Left renal cortex interstitium (tissue), 4 donors: ENCODE measurements at places on chromosomes 7 and 10.

DNA sequence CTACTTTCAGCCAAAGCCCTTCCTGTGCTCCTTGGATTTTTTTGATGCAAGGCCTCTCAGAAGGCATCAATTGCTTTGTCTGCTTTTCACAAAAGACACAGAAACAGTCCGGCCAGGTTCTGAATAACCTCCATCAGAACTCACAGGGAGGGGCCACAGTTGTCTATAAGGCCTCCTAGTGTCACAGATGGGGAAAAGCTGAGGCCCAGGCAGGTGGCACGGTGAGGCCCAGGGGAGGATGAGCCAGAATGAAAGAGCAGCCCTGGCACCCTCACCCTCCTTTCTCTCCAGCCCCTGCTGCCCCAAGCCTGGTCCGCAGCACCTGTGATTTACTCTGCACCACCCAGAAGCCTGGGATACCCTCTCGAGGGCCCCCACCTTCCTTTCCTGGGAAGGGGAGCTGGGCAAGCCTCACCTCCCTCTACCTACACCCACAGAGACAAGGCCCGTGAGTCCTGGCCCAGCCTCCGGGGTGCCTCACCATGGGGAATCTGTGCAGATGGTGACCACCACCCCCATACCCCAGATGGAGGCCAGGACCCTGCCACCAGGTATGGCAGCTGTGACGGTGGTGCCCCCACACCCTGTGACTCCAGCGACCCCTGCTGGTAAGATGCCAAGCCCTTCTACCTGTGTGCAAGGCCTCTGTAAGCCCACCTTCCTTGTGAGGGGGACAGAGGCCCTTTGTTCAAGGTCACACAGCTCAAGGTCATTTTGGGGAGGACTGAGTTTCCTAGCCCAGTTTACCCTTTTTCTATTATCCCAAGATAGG lies 26.2 kb upstream of the ZNF467 start:
- no peak for DNase-seq

DNA sequence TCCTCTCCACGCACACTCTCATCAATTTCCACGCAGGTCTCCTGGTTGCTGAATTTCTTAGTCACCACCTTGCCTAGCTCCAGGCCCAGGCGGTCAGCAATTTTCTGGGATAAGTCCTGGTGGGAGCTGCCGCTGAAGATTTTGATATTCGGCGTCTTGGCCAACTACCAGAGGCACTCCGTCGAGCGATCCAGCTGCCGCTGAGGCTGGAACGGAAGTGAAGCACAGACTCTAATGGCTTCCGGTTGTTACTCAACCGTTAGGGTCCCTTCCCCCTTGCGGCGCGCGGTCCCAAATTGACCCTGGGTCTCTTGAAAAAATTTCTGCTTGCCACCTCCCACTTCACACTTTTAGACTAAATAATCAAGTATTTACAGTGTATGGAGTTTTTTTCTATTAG lies at the start of gene PRPS1L1:
PRPS1L1 (minus strand) TSS at position 219 of the 400 bp plus-strand sequence.
- DNase-seq, result no peak

DNA sequence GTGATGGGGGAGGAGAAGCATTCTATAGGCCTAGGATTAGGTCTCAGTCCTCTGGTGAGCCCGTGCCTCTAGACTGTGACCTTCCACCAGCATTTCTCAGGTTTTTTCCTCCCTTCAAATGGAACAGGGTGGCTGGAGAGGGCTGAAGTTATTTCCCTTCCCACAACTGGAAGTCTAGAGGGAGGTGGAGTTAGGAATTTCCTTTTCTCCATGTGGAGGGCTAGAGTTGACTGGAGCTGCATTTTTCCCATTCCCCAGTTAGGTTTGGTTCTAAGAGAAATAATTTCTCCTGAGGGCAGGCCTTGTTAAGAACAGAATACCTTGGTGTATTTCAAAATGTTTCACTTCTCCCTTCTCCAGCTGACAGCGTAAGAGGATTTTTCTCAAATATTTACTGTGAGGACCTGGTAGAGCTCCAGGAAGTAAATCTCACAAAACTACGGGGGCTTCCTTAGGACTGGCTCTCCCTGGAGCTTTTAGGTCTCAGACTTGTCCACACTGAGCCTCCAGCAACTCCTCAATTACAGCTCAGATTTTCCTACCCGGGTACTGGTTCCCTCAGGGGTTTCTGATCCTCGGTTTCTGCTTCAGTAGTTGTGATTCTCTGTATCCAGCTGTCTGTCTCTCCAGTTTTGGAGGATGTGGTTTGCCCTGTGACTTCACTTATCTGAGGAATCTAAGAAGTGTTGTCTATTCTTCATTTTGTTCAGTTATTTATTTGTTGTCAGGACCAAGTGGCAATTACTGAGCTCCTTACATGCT lies 6.0 kb upstream of the REEP3 start:
- DNase-seq, result no peak

- DNase-seq, result no peak
These were observed 587.5 kb downstream of the PTPRN2 start for GRCh38 chr7:158000160-158000559.

DNA sequence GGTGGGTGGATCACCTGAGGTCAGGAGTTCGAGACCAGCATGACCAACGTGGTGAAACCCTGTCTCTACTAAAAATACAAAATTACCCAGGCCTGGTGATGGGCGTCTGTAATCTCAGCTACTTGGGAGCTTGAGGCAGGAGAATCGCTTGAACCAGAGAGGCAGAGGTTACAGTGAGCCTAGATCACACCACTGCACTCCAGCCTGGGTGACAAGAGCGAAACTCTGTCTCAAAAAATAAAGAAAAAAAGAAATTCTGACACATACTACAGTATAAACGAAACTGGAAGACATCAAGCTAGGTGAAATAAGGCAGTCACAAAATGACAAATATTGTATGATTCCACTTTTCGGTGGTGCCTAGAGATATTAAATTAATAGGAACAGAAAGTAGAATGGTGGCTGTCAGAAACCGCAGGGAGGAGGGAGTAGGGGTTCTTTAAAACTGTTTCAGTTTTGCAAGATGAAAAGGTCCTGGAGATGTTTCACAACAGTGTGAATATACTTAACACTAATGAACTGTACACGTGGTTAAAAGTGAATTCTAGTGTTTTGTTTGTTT lies 23.2 kb downstream of the PILRA start:
- DNase-seq, result no peak

DNA sequence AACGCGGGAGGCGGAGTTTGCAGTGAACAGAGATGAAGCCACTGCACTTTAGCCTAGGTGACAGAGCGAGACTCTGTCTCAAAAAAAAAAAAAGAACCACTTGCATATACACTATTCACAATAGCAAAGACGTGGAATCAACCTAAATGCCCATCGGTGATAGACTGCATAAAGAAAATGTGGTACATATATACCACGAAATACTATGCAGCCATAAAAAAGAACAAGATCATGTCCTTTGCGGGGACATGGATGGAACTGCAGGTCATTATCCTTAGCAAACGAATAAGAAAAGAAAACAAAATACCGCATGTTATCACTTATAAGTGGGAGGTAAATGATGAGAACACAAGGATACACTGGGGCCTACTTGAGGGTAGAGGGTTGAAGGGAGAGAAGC lies 39.5 kb downstream of the EGFR start:
- no peak for DNase-seq

DNA sequence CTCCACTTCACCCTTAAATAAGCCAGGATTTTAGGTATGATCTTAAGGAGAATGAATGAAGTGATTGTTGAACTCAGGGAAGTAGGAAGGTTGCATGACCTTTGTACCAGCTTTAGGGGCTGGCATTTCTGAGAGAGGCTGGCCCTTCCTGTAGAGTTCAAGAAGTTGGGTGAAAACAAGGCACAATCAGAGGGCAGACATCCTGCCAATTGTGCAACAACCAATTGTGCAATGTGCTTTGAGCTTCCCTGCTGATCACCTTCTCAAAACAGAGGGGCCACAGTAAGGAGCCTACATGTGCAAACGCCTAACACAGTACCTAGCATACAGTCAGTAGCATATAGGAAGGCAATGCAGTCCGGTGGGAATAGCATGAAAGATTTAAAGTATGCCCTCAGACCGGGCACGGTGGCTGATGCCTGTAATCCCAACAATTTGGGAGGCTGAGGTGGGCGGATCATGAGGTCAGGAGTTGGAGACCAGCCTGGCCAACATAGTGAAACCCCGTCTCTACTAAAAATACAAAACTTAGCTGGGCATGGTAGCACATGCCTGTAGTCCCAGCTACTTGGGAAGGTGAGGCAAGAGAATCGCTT lies 5.4 kb downstream of the CPVL start:
- DNase-seq, result no peak

DNA sequence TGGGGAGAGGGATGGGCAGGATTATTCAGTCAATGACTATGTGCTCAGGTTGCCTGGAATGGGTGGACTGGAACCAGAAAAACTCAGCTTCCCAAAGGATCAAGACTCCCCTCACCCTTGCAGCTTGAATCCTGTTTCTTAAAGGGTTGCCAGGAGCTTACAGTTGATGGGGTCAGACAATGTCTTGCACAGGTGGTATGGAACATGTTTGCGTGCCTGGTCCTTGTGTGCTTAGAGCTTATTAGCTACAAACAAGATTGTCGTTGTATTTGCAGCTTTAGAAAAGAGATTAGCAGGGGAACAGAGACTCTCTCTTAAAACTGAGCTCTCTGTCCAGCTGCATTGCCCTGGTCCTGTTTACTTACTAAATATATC lies 56.9 kb downstream of the PRR15 start:
- DNase-seq, result no peak

GRCh38 chr7:37816922-37817590 lies 31.3 kb upstream of the NME8 start:
- DNase-seq, result no peak

GRCh38 chr10:48535416-48536155 lies 69.3 kb downstream of the ARHGAP22 start:
- DNase-seq, result no peak

GRCh38 chr10:652233-652632 lies 37.2 kb downstream of the DIP2C start:
- no peak for DNase-seq

DNA sequence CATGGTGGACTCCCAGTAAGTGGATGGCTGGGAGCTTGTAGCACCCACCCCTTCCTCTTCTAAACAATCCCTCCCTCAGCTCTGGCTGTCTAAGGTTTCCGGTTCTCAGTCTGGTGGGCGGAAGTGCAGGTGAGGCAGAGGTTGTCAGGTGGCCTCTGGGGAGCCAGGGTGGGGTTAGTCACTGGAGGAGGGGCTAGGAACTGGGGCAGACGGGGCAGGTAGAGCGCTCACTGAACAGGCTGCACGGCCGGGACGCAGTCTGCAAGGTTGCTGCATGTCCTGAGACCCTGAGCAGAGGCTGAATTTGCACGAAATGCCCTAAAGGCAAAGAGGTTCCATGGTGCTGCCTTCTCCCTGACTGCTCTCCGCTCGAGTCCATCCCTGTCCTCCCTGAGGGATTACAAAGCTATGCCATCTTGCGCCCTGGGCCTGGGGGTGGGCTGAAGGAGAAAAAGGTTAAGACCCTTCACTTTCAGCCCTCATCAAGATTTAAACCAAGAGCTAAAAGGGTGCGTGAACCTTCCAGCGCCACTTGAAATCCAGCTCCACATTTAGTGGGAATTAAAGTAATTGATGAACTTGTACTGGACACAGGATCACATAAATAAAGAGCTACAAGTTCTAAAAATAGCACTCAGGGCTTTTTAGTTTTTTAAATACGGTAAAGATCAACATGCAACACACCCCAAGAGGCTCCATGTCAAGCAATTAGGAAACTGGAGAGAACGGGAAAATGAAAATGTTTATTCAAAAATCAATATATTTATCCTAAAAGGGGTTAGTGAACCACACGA lies 62.3 kb upstream of the CTBP2 start:
- DNase-seq, result no peak

GRCh38 chr7:22173685-22174573 lies 183.0 kb downstream of the RAPGEF5 start:
- DNase-seq, result no peak

- no peak for DNase-seq
These were observed 134.0 kb upstream of the TCF7L2 start for GRCh38 chr10:112816033-112816430.

GRCh38 chr10:73076360-73077183 lies 20.1 kb downstream of the P4HA1 start:
- DNase-seq, result no peak

DNA sequence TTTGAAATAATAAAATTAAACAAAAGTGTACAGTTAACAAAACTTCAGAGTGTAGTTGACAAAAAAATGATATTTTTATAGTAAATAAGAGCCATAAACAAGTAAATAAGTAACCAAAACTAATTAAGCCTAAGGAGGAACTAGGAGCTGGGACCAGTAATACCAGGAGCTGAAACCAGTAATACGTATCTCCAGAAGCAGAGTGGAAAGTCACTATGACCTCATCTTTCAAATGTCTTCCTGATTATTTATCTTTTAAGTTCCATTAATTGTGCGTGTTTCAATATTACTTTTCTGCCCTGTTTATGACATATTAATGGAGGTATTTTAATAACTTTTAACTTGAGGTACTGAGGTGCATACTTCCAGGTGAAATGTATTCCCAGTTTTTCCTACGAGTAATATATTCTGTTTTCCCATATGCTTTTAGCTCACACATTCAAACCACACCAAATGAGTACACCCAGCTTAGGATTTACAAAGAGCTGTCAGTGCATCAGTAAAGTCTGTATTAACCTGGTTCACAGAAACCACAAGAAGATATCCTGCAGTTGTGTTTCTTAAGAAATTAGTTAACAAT lies 283.7 kb upstream of the HGF start:
- no peak for DNase-seq

DNA sequence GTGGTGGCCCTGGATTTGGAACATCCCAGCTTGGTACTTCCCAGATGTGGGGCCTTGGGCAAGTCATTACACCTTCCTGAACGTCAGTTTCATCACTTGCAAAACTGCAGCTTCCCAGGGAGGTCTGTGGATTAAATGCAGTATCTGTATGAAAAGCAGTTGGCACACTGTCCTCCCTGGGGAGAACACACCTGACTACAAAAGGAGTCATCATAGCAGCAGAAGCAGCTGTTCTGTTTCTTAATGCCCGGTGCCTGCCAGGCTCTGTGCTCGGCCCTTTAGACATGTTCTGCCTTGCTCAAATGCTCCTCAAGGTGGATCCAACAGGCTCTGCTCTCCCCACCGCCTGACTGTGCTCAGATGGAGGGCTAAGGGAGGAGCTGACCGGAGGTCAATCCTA lies 31.0 kb downstream of the CDCA7L start:
- no peak for DNase-seq

GRCh38 chr10:100693821-100694220 lies 51.6 kb upstream of the PAX2 start:
- no peak for DNase-seq

DNA sequence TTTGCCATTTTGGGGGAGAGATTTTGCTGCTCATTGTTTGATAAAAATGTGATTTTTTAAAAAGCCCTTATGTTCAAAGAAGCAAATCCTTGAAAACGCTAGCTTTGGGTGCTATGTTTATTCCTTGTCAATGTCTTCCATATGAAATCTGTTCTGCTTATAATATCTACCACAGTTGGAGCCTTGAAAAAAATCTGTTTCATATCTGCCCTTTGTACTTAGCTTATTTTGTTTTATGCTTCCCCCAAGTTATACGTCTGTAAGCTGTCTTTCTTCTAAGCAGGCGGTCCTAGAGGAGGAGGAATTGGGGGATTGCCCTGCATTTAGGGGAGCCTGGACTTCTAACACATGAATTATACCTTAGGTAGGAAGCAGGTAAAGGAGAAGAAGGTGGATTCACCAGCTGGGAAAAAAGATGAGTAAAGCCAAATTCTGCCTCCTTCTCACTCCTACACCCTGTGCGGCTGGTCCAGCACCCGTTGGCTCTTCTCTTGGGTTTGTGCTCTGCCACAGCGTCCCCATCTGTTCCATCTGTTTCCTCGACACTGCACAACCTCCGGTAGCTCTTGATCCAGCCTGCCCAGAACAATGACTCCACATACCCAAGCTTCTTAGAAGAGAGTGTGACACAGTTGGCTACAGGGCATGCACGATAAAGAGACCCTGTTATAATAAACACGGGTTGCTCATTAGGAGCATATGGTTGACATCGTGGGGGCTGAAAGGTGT lies 31.9 kb upstream of the NEUROD6 start:
- no peak for DNase-seq
